Stimulated activated CD4-positive, alpha-beta T cell treated with anti-CD3 and anti-CD28 coated beads, Interleukin-2, amount 100 ng/mL, for 24 hours (primary cell): ENCODE measurements at places on chromosomes 12 and 14.

GRCh38 chr14:100864206-100864605 lies 38.3 kb downstream of the MEG3 start:
- no peak for DNase-seq

DNA sequence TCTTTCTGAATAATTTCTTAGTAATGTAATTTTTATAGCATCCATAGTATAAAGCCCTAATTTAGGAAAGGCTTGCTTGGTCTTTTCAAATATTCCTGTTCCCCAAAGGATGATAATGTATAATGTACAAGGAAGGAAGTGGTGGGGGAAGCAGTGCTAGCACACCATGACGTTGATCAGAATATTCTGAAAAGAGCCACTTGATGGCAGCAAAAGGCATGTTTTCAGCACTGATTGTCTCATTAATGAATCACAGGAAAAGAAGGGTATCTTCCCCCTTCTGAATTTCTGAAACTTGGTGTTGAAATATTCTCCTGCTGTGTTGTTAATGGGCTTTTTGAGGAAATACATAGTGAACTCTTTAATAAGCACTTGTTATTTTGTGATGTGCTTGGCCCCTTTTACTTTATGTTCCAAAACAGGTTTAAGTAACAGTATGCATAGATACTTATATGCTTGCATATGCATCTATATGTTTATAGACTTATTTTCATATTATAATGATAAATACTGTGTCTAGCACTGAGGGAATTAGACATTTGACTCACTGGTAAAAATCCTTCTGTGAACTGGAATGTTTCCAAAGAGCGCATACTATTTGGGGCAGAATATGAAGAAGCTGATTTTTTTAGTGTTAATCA lies 122.0 kb downstream of the TMEM117 start:
- no peak for DNase-seq

GRCh38 chr14:39140170-39140569 lies 26.0 kb downstream of the GEMIN2 start:
- DNase-seq = no peak

GRCh38 chr14:52014601-52015267 lies 25.4 kb downstream of the RTRAF start:
- DNase-seq = no peak

GRCh38 chr14:36254020-36254624 lies 66.3 kb downstream of the MBIP start:
- DNase-seq = no peak

DNA sequence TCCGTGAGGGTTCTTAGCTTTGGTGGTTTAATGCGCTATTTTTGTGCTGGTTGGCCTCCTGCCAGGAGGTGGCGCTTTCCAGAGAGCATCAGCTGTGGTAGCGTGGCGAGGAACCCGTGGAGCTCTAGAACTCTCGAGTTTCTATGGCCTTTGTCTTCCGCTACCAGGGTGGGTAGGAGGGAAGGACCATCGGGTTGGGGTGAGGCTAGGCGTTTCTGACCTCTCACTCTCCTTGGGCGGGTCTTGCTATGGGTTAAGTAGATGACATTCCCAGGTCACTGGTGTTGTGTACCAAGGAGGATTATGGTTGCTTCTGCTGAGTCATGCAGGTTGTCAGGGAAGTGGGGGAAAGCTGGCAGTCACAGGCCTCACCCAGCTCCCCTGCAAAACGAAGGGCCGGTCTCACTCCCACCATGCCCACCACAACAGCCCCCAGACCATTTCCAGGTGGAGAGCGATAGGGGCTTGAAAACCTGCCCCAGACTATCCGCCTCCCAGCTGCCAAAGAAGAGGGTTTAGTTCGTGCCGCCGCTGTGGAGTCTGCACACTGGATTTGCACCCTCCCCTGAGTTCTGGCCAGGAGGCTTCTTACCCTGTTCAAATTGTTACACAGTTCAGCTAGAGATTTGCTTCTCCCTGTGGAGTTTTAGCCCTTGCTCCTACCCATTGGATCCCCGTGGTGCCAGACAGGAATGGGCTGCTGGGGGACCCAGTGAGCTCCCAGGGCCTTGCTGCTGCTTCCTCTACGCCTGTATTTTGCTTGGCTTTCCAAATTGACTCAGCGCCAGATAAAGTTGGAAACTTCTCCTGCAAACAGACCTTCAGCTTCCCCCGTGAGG lies 21.9 kb downstream of the RNFT2 start:
- peak; percentile 26 for DNase-seq

DNA sequence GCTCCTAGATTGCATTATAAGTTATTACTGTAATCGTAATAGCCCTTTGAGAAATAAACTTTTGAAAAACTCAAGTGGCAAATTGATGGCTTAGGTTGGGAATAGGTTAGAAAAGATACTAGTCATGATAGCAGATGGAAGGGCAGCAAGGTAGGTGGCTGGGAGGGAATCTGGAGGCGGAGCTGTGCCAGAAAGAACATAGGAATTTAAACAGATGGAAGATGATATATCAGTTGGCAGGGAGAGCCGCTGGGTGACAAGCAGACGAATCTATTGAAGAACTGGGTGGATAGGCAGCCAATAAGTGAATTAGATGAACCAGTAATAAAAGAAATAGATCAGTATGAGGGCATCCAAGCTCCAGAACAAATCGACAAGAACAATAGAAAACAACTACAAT lies 142.1 kb downstream of the CNTN1 start:
- DNase-seq = no peak

DNA sequence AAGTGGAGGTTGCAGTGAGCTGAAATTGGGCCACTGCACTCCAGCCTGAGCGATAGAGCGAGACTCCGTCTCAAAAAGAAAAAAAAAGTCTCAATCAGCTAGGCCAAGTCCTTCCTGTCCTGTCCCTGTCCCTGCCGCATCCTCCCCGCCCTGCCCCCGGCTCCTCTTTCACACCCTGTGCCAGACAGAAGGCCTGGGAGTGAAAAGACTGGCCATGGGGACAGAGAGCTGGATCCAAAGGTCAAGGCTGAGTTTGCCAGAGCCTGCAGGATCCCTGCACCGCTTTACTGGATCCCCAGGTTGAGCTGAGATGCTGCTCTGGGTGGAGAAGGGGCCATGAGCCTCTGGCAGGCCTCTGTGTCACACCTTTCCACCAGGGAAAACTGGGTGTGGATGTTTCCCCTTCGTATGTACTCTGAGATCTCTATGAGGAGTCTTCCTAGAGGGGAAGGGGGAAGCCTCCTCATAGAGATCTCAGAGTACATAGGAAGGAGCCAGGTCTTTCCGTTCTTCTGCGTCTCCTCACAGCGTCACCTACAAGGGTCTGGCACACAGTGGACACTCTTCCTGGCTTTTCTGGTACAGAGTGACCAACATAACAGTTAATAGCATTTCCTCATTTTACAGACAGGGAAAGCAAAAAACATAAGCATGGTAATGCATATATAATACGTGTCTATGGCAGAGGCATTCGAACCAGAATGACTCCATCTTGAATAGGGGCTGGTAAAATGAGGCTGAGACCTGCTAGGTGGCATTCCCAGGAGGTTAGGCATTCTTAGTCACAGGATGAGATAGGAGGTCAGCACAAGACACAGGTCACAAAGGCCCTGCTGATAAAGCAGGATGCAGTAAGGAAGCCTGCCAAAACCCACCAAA lies 35.1 kb downstream of the NINJ2 start:
- no peak for DNase-seq

GRCh38 chr14:22540293-22540692 lies 48.7 kb downstream of the DAD1 start:
- peak; percentile 15 for DNase-seq

GRCh38 chr12:130965214-130965613 lies 11.5 kb downstream of the ADGRD1 start:
- DNase-seq = no peak

GRCh38 chr12:124518051-124518932 lies 49.1 kb downstream of the NCOR2 start:
- no peak for DNase-seq

- DNase-seq = no peak
Measured at GRCh38 chr12:107007411-107007810, 20.5 kb upstream of the MTERF2 start.

DNA sequence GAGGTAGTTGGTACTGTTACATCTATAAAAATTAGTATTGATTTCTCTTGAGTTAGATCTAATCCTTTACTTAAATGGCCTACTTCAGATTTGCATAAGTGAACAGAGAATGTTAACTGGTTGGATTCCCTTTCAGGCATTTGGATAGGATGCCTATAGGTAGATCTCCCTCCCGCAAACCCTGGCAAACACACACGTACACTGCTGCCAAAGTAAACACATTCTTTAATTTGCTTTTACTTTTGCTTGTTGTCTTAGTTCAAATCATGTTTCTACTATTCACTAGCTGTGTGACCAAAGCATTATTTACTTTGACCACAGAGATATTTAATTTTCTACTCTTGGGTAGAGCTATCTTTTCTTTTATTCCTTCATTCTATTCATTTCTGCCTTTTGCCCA lies 936.1 kb upstream of the FBXO33 start:
- no peak for DNase-seq

DNA sequence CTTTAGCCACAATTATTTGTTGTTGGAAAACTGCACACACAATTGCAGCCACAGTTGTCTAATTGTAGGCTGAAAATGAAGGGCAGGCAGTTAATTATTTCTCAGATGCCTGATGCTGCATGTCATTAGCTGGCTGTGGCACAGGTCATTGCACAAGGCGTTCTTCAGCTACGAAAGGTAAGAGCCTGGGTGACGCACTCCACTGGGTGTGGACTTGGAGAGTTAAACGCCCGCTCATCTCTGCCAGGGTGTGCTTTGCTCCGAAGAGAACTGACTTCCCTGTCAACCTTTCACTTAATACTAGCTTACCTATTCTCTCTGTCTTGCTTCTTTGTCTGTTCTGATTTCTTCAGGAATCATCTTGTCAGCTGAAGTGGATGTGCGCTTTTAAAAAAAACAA lies 91.4 kb upstream of the CPM start:
- DNase-seq = no peak

DNA sequence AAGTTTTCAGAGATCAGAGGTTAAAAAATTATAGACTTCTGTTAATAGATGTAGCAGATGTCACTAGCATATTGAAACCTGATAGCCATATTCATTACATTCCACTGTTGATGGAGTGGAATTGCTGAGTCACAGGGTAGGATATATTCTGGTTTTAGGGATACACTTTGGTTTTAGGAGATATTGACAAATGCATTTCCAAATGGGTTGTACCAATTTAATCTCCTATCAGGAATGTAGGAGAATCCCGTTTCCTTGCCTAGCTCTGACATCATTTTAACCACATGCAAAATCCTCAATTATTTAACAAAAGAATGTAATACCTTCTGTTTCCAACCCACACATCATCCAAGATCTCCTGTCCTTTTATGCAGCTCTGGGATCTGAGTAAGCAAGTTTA lies 30.7 kb upstream of the ESR2 start:
- DNase-seq = no peak

DNA sequence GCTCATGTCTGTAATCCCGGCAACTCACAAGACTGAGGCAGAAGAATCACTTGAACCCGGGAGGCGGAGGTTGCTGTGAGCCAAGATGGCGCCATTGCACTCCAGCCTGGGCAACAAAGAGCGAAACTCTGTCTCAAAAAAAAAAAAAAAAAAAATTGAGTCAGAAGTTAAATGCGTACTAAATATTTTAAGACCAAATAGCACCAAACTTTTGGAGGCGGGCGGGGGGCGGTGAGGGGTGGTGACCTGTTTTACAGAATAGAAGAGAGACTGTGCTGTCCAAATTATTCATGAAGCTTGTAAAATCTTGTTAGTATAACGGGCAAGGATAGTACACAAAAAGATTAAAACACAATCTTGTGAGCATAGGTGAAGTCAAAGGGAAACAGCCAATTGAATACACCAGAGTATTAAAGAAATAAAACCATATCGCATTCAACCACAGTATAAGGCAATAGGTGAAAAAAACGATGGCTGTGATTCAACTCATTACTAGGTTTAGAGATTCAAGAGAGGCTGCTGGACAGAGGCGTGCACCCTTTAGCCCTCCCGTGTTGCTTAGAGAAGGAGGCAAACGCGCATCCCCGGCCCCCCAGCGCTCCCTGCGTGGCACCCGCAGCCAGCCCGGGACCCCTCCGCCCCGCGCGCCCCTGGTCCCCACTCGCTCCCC lies 571 bp downstream of the ZNF891 start:
- peak; percentile 7 for DNase-seq

GRCh38 chr14:61111209-61111665 lies 130.2 kb downstream of the SLC38A6 start:
- DNase-seq = no peak

DNA sequence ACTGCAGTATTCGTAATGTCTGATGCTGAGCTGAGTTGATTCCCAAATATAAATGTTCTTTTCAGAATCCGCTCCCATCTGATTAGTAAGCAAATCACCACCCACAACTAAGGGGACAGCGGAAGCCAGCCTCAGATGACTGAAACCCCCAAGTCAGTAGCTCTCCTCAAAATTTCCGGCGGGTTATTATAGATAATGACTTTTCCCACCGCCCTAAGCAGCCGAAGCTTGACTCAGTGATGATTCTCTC lies 469 bp upstream of the LRFN5 start:
- no peak for DNase-seq

GRCh38 chr12:19312637-19313036 lies 126.7 kb upstream of the AEBP2 start:
- no peak for DNase-seq

DNA sequence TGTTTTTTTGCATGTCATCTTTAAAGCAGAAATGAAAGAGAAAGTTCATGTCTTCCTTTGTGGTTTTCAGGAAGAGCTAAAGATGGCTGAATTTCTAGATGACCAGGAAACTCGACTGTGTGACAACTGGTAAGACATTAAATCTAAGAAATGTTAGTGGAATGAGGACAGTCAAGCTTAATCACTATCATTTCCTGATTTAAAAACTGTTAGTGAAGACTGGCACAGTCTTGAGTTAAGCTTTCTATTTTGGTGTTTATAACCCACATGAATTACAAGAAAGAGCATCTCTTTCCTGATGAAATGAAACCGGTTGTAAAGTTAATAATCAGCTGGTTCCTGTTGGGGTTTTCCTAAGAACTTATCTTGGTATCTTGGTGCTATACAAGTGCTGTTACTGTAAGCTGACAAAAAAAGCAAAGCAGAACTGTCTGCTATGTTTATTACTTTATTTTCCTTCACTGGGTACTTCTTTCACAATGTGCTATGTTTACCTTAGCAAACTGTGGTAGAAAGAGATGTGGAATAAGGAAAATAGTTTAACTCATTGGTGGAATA lies 5.2 kb downstream of the TRAFD1 start:
- DNase-seq = no peak

- no peak for DNase-seq
Measured at GRCh38 chr14:105499256-105500035, 8.4 kb downstream of the TEDC1 start.

- DNase-seq = no peak
Measured at GRCh38 chr12:99745121-99745520, 97.6 kb downstream of the GARIN6 start.

- no peak for DNase-seq
Measured at GRCh38 chr12:66329941-66330340, 27.6 kb downstream of the HELB start.

DNA sequence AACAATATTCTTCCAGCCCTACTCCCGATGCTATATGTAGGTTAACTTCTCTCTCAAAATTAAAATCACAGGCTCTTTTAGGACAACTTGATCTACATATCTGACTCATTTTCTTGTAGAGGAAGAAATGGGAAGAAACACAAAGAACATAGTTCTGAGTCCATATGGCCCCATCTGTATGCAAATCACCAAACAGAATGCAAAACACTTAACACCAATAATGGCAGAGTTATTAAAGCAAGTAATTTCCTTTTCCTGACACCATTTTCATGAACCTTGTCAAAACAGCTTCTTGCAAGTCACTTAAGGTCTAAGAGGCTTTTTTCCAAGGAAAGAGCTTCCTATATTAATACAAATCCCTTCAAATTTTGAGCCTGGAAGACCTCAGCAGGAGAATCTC lies 300.4 kb upstream of the CLEC14A start:
- DNase-seq = no peak

- no peak for DNase-seq
Measured at GRCh38 chr14:90522571-90523191, 125.9 kb downstream of the CALM1 start.

GRCh38 chr12:128652136-128652751 lies 171.5 kb downstream of the SLC15A4 start:
- no peak for DNase-seq
